ENCODE measurements at places on chromosomes 13 and 19.

DNA sequence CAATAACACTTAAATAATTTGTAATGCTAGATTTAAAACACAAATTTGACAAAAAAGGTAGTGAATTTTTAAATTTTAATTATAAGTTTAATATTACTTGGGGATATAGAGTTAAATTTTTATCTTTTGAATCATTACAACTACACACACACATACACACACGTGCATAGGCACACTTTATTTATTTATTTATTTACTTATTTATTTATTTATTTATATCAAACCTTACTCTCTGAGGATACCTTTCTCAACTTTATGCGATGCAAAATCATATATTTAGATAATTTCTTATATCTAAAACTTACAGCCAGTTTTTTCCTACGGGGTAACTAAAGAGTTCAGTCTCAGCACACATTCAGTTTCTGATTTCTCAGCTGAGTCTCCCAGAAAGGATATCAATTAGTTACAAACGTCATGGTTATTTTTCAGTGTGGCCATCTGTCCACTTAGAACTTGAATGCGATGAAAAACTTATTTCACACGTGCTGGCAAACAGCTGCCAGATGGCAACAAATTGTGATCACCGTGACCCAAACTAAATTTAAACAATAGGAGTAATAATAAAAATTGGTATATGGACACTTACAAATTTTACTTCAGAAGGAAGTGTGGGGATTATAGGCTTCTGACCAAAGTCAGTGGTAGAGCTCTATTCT, 683.1 kb upstream of the PRR20A start:
- DNase-seq: no peak

DNA sequence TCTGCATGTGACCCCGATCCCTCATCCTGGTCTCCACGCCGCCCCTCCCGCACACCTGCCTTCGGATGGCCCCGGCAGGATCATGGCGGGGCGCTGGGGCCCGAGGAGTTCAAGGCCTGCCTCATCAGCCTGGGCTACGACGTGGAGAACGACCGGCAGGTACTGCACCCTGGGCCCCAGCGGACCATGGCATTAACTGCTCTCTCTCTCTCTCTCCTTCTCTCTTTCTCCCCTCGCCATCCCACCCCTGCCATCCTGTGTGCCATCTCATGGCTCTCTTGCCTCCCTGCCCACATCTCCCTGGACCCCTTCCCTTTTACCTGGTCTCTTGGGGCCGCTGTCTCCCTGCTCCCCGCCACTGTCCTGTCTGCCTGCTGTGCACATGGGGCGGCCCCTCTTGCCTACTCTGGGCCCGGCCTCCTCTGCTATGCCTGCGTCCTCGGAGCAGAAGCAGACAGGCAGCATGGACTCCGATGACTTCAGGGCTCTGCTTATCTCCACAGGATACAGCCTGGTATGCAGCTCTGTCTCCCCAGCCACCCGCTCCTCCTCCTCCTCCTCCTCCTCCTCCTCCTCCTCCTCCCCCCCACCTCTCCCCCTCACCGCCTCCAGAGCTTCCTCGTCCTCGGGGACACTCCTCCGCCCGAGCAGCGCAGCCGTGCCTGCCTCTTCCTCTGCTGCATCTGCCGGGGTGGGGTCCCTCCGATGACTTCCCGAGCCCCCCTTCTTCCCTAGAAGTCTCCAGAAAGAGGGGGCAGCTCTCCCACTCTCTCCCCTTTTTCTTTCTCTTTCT, 16.2 kb downstream of the CAPN12 start:
- DNase-seq: no peak

DNA sequence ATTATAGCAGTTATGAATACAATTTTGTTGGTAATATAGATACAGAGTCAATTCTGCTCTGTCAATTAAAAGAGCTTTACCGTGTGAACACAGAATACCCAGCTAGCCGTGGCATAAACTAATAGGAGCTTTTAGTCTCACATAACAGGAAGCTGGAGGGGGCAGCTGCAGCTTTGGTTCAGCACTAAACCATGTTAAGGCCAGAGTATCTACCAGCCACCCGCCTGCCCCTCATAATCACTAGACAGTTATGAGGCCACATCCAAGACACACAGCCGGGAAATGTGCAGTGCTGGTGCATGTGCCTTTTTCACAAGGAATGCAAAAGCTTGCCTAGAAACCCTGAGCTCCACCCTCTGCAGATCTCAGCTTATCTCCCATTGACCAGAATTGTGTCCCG, 62.3 kb downstream of the SGCG start:
- no peak for DNase-seq

DNA sequence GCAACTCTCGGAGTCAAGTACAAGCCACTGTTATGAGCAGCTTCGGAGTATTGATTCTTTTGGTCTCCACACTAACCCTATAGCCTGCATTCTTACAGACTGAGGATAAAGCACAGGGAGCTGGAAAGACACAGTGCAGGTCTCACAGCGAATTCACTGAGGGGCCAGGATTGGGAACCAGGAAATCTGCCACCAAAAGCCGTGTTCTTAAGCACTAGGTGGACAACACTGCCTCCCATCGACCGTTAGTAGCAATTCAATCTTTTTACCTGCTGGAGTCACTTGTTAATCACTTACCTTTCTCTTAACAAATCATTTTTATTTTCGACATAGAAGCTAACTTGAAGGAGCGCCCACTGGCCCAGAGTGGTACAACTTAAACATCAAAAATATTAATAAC, 6.3 kb downstream of the PMIS2 start:
- DNase-seq: no peak

DNA sequence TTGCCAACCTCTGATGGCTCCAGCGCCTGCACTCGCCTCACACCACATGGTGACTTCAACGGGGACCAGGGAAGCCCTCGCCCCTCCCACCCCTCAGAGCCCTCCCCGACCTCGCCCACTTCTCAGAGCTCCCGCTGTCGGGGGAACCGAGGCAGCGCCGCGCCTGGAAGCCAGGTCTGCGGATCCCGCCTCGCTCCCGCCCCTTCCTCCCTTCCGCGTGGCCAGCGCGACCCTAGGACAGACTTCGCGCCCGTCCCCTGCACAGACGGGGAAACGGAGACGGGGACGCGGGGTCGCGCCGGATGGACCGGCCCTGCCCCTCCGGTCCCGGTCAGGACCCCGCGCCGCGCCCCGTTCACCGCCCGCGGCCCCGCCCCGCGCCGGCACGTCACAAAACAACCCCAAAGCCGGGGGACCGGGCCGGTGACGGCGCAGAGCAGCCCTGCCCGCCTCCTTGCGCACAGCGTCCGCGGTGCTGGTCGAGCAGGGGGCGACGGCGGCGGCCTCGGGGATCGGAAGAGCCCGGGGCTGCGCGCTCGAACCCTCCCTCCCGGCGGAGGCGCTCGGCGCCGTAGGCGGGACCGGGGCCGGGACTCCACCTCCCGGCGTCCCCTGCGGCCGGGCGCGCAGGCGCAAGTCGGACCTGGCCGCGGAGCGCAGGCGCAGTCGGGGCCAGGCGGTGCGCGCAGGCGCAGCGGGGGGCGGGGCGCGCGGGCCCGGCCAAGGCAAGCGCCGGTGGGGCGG, 379 bp upstream of the CDC34 start:
- no peak for DNase-seq

DNA sequence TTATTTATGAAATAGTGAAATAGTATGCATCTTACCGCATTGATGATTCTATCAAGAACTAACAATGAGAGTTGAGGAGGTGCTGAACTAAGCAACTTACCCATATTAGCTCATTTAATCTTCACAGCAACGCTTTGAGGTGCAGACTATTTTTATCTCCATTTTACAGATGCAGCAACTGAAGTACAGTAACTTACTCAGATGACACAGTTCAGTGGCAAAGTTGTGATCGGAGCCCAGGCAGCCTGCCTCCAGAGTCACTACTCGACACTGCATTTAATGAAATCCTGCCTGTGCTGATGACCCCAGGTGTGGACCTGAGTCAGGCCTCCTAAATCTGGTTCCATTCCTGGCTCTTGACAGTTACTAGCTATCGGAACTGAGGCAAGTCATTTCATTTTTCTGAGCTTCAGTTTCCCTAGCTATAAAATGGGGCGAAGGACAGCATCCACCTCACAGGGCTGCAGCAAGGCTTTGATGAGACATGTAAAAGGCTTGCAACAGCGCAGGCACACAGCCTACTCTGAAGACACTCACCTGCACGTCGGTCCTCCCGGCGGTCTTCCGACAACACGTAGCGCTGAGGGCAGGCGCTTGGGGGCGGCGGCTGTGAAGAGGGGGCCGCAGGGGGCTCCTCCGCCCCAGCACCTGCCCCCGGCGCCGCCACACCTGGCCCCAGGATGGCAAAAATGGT, 1.5 kb downstream of the MYPOP start:
- DNase-seq: no peak

DNA sequence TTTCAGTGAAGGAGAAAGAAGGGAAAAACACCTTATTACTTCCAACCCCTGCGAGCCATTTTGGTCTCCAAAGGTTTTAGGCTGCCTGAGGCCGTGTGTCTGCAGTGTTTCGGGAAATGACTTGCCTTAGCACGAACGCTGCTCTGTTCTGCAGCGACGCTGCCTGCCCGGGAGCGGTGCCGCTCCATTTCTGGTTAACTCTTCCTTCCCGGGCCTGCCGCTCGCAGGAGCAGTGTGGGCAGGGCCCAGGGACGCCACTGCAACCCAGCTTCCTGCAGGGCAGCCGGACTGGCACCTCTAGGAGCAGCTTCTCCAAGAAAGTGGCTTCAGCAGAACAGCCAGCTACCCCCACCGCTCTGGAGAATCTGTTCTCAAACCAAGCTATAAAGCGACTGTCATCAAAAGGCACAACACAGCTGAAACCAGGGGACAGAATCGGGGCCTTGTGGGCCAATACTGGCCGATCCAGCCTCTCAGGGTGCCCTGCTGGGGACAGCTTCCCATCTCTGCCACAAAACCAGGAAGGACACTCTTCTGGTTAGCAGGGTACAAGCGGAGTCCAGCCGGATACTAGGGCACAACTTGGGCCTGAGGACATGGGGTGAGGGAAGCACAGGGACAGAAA, 72.2 kb downstream of the KCTD15 start:
- DNase-seq: no peak

DNA sequence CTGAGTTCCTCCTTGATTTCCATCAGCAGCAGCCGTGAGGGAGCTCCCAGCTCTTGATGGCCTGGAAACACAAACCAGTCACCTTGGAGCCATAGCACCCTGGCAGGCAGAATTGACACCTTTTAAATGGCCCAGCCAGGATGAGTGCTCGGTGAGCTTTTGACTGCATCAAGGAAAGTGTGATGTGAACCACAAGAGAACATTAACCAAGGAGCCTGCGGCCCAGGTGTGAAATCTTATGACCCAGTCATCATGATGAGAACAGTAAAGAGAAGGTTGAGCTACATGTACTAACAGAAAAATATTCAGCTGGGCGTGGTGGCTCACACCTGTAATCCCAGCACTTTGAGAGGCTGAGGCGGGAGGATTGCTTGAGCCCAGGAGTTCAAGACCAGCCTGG, 22.8 kb downstream of the SUGP2 start:
- DNase-seq: no peak

DNA sequence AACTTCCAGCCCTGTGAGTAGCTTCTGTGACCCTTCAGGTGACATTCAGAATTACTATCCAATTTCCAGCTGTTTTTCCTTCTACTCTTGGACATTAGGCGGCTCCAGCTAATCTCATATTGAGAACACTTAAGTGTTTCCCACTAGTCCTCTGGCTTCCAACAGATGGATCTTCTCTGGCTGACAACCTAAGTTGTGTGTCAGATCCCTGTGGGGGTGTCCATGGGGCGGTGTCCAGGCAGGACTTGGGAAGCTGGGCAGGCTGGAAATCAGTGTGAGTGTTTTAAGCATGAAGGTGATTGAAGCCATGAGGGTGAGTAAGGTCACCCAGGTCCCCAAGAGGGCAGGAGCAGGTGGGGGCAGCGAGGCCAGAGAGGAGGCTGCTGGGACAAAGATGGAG, 10.1 kb downstream of the CNOT3 start:
- DNase-seq: no peak

Data from omental fat pad (tissue), 4 donors.